ENCODE measurements at places on chromosomes 13 and 19.

GRCh38 chr19:56294549-56294948, 20.1 kb downstream of the ZSCAN5A start:
- DNase-seq: no peak

DNA sequence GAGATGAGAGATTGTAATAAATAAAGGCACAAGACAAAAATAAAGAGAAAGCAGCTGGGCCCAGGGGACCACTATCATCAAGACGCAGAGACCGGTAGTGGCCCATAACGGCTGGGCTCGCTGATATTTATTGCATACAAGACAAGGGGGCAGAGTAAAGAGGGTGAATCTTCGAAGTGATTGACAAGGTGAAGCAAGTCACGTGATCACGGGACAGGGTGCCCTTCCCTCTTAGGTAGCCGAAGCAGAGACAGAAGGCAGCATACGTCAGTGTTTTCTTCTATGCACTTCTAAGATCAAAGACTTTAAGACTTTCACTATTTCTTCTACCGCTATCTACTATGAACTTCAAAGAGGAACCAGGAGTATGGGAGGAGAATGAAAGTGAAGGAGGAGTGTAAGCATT, 4.6 kb upstream of the PRKCG start:
- DNase-seq: no peak

DNA sequence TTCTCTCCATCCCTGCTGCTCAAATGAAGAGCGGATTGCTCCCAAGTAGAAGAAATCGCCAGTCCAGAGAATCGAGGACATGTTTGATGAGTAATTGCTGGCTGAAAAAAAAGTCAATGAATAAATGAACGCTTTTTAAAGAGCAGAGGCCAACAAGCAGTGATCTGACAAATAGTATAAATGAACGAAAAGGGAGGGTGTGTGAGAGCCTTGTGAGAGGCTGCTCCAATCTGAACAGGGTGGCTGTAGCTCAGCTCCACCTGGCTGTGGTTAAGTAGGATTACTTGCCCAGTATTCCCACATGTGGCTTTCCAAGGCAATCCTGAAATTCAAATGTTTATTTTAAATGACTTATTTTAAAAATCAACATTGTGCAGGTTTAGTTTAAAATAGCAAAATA, 117.1 kb downstream of the TSHZ3 start:
- no peak for DNase-seq

GRCh38 chr13:46507981-46508380, 45.0 kb upstream of the LRCH1 start:
- no peak for DNase-seq

DNA sequence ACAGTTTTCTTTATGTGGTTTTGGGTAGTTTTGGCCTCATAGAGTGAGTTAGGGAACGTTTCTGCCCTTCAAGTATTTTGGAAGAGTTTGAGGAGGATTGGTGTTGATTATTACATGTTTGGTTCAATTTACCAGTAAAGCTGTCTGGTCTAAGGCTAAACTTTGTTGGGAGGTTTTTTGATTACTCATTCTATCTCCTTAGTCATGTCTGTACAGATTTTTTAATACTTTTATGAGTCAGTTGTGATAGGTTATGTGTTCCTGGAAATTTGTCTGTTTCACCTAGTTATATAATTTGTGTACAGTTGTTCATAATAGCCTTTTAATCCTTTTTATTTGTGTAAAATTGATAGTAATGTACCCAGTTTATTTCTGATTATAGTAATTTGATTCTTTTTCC, 20.4 kb downstream of the RNF17 start:
- DNase-seq: no peak

DNA sequence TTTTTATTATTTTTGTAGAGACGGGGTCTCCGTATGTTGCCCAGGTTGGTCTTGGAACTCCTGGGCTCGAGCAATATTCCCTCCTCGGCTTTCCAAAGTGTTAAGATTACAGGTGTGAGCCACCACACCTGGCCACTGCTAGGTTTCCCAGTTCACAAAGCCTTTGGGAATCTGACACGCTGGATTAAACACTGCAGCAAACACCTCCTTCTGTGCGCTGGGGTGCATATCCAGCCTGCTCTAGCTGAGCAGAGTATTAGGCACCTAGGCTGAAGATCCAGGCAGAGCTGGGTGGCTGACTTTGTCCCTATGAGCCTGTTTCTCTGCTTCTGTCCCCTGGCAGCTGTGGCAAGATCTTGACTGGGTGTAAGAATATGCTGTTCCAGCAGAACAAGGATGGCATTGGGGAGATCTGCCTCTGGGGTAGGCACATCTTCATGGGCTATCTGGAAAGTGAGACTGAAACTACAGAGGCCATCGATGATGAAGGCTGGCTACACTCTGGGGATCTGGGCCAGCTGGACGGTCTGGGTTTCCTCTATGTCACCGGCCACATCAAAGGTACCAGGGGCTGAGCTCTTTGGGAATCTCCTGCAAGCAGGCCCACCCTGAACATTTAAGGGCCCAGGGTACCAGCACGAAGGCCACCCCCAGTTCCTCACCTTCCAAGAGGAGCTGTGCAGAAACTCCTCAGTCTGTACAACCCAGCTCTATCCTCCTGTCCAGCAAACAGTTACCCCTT, 49.8 kb downstream of the ACSBG2 start:
- no peak for DNase-seq

DNA sequence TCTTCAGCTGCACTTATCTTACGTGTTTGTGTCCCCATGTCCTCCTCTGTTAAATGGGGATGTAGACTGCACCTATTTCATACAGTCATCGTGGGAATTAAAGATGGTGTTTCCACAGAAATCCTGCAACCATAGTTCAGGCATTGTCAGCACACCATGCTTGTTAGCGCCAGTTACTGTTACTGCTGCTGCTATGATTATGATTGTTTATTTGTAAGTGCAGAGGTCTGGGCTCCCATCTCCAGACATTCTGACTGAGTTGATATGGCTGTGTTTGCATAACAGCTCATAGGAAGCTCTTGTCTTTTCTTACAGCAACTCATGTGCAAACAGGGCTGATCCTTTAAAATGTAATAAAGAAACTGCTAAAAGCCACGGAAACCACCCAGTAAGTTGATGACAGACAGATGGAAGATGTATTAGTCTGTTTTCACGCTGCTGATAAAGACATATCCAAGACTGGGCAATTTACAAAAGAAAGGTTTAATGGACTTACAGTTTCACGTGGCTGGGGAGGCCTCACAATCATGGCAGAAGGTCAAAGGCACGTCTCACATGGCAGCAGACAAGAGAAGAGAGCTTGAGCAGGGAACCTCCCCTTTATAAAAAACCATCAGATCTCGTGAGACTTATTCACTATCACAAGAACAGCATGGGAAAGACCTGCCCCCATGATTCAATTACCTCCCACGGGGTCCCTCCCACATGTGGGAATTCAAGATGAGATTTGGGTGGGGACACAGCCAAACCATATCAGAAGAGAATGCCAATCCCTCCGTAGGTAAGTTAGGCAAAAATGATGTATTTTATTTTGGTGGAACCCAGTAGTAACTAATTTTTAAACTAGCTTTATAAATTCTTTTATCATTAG, 1.6 kb downstream of the ZSCAN5A start:
- DNase-seq: no peak

DNA sequence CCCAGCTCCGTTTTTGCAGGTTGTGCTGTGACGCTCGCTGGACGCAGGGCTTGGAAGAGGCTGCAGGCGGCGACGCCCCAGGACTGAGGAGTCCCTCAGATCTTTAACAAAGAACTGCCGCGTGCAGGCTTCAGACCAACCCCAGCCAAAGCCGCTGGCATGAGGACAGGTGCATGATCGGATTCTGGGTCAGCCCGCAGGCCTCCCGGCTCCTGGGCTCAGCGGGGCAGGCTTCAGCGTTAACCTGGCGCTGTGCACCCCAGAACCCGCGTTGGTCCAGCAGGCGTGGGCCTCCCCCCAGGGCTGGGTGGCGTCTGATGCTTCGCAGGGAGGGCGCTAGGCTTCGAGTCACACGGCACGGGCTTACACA, 920 bp upstream of the TIMM13 start:
- DNase-seq: no peak

DNA sequence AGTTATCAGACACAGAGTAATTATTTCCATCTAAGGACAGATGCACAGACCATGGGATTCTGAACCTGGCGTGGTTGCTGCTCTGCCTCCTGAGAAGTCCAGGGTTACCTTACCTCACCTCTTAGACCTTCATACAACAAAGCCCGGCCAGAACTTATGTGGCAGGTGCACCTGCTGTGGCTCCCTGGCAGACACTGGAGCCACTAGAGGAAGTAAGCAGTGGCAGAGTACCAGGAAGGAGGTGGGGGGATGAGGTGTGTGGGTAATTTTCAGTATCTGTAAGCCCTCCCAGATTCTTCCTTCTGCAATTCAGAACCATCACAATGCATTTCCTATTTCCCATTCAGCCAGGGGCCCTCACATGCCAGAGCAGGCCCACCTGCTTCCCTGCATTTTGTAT, 106.1 kb upstream of the DOCK9 start:
- DNase-seq: no peak

DNA sequence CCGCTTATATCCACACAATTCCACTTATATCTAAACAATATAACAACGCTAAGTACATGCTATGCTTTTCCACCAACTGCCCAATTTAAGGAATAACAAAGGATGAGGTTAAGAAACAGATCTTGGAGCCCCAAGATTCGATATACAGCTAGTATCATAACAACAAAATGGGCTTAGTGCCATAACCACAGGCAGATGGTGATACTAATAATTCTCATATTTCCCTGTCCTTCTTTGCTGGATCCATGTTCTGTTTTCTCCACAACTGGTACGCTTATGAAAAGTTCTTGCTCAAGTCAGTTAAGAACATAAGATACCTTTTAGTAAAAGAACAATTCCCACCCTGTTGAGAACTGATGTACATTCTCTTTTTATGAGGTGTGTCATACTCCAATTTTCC, 33.9 kb downstream of the CAB39L start:
- no peak for DNase-seq

GRCh38 chr13:52737965-52738364, 1.7 kb downstream of the CNMD start:
- no peak for DNase-seq

GRCh38 chr19:35011091-35011689, 11.1 kb downstream of the GRAMD1A start:
- DNase-seq: no peak

GRCh38 chr19:34244611-34245299, 9.6 kb upstream of the GARRE1 start:
- no peak for DNase-seq

DNA sequence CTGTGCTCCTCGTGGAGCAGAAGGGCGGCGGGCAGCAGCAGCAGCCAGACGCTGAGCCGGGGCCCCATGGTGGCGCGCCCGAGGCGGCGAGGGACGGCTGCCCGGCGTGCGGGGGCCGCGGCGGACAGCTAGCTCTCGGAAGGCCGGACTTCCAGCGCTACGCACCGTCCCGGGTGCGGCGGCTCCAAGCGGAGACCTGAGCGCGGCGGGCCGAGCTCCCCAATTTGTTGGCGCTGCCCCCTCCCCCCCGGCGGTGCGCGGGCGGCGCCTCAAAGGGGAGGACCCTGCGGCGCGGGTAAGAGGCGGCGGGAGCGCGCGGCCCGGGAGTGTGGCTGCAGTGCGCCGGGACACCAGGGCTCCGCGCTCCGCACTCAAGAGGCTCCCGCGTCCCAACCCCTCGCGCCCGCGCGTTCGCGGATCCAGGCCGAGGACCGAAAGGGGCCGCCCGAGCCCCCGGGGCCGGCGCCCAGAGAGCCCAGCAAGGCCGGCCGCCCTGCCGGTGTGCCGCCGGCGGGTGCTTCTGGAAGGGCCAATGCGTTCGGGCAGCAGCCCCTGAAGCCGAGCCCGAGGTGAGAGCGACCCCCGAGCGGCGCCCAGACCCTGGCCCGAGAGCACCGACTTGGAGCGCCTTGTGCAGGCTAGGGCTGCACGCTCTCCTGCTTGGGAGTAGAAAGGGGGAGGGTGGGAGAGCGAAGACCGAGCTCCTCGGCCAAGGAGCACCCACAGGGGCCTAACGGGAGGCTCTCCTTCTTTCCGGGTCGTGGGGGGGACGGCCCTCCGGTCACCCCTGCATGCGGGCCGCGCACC, at the start of the genes COL4A1 and COL4A2:
COL4A1 (minus strand) TSS at position 198 of the 807 bp plus-strand sequence; CDS start at position 68, 130 bp downstream.
COL4A2 (plus strand) TSS at position 325 of the 807 bp plus-strand sequence. CDS start 620 bp downstream, outside the sequence.
- DNase-seq: peak; percentile 90

DNA sequence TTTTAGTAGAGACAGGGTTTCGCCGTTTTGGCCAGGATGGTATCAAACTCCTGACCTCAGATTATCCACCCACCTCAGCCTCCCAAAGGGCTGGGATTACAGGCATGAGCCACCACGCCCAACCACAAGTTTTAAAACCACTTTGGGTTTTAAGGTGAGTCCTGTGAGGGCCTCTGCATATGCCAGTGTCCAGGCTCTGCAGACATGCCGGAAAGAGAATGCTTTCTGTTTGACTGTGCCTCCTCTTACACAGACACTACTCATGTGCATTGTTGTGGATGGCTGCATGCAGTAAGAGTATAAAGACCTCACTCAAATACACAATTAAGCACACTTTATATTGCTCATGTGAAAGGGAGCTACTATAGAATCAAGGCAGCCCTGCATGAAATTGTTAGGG, 20.8 kb upstream of the SLC25A30 start:
- DNase-seq: no peak

DNA sequence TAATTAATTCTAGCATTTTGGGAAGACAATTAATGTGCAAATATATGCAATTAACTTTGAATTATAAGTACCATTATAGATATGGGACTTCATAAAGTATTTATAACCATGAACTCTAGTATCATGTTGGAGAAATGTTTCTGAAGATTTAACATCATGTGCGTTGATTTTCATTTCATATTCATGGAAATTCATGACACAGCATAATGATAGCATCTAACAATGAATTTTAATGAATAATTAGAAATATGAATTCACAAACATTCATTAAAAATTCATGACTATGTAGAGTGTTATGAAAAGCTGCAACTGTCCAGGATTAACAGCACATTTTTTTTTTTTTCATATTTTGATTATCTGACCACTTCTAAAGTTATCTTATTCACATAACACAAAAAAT, 70.1 kb upstream of the KLHL1 start:
- no peak for DNase-seq

- DNase-seq: no peak
Measured at GRCh38 chr13:100478107-100478809, 110.3 kb downstream of the GGACT start.

DNA sequence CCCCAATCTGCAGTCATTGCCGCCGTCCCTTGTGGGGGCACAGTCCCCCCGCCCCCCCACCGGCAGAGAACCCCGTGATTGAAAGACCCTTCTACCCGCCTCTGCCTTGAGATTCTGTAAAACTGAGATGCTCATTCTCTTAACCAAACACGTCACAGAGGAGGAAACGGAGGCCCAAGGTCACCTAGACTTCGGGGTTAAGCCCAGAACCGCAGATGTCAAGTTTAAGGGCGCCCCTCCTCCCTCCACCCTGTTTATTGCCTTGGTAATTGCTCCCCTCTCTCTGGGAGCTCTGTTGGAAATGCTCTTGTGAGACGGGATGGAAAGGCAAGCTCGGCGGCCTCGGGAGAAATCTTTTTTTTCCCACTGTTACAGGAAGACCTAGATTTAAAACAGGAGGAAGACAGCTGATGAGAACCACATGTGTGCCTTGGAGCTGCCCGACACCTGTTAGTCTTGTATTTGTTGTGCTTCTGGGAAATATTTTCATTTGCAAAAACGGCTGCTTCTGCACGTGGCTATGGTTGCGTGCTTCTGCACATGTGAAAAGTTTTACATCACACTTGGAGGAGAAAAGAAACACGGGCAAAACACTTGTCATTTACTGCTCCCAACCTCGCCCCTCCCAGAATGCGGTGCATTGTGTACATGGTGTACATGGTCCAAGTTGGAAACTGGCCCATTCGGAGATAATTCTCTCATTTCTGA, 1.1 kb upstream of the MED26 start:
- DNase-seq: peak; percentile 81
